ENCODE measurements at places on chromosomes 16 and 17.

- DNase-seq = no peak
Observed at GRCh38 chr17:47852113-47852949, 1.4 kb upstream of the SP6 start.

DNA sequence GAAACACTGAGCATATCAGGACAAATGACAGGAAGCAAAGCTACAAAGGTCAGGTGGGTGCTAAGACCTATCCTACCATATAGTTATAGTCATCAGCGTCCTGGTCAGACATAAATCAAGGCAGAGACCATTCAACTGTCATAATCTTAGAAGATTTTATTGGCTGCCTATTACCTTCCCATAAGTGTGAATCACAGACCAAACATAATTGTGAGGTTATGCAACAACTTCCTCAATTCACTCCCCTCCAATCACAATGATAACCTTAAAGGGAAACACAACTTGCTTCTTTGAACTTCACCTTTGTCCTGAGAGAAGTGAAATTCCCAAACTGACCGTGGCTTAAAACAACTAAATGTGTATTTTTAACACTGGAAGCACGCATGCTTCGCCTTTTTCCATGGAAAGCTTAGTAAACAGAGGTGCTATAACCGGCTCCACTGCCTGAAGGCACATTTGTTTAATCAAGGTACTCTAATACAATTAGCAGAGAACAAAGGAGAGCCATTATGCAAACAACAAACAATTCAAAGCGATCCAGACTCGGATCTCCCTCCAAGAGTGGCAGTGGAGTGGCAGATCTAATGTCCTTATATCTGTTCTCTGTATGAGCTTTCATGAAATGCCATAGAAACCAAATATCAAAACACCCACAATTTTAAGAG is 84.9 kb downstream of the TMEM114 start:
- DNase-seq = no peak

DNA sequence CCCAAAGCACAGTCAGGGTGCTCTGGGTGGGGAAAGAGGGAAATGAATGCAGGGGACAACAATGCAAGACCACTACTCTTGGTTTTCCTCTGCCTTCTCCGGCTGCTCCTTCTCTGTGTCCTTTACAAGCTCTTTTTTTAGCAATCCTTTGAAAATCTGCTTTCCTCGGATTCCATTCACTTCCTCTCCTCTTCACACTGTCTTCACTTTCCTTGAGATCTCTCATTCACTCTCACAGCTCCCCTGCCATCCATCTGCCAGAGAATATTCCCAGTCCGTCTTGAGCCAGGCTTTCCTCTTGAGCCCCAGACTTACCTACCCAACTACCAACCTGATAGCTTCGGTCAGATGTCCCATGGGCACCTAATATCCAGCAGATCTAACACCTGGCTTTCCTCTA is 11.0 kb upstream of the SPOP start:
- DNase-seq = no peak

- no peak for DNase-seq
Observed at GRCh38 chr16:74568961-74569631, 37.8 kb downstream of the GLG1 start.

GRCh38 chr16:3652373-3653195 is 1.9 kb upstream of the DNASE1 start:
- no peak for DNase-seq

- DNase-seq = no peak
Observed at GRCh38 chr17:77704048-77704815, 254.3 kb upstream of the TNRC6C start.

- no peak for DNase-seq
Observed at GRCh38 chr17:68954146-68954896, 871 bp downstream of the ABCA8 start.

GRCh38 chr16:87360862-87361610 is 22.5 kb downstream of the FBXO31 start:
- DNase-seq = no peak

All from NCI-H2081 (cell line).